Placental pericyte (primary cell): ENCODE measurements at places on chromosomes 5 and 9. TPM values are rescaled to one million over a fixed set of nuclear protein-coding genes. Genes with fewer than 3 reads are reported as not detected.

The ARHGEF37 gene
- 0.44 and 1.0 TPM in 2 replicates for total RNA-seq

The MTAP gene
- 21.2 and 63.4 TPM in 2 replicates for total RNA-seq

The FCHO2 gene
- total RNA-seq, result 7.9 and 24.2 TPM in 2 replicates

The NAIP gene
- total RNA-seq, result 2.4 and 3.3 TPM in 2 replicates

The TMEM215 gene
- total RNA-seq, result not detected in 2 replicates
